ENCODE measurements at places on chromosomes 7 and 10.
A peak's percentile ranks its signal among the peaks of the same experiment; 100 is the strongest.

DNA sequence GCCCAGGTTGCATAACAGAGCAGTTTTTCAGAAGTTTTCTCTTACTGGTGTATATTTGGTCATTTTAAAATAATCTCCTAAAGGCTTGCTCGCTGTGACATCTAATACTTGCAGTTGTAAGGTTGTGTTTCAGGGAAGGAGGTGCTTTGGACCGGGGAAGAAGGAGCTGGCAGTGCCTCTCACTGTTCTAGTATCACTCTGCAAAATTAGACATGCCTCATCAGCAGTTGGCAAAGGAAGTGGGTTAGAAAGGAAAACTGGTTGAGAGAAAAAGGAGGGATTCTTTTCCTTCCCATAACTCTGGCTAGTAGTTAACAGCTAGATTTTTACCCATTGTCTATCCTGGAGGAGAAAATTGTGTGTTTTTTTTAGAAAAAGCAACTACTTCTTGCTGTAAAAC is 34.8 kb downstream of the CUL1 start:
- DNase-seq, result no peak

- DNase-seq, result no peak
Observed at GRCh38 chr7:143269251-143269650, 6.0 kb downstream of the GSTK1 start.

GRCh38 chr7:148987010-148987750 is 41.1 kb downstream of the PDIA4 start:
- peak; percentile 91 for DNase-seq

- DNase-seq, result no peak
Observed at GRCh38 chr7:151012031-151012692, 12.1 kb downstream of the ATG9B start.

DNA sequence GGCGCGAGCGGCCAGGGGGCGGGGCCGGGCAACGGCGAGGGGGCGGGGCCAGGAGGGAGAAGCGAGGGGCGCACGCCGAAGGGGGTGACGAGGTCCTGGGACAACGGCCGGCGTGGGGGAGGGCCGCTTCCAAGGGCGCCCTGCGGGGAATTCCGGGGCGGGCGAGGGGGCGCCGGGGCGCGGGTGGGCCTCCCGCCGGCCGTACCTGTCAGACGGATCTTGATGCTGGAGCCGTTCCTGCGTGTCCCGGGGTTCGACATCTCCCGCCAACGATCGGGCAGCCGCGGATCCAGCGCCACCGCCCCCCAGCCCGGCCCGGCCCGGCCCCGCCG is 421 bp downstream of the SMURF1 start:
- DNase-seq, result no peak
